Activated CD8-positive, alpha-beta T cell treated with anti-CD3 and anti-CD28 coated beads, Interleukin-2, amount 10 ng/mL, durations not matched to agents 7 days and 5 days (primary cell): ENCODE measurements at places on chromosomes 7 and 10. TPM values are rescaled to one million over a fixed set of nuclear protein-coding genes. Genes with fewer than 3 reads are reported as not detected.

- no peak overlapping the region for H3K27ac ChIP-seq
- peaks cover 42% of the 10 kb centered on the region for H3K27me3 ChIP-seq
- no peak overlapping the region for H3K4me3 ChIP-seq
- no peaks in the 10 kb centered on the region for H3K36me3 ChIP-seq
These were observed 350.8 kb downstream of the KCNMA1 start for GRCh38 chr10:77286531-77287508.

Gene PRR15
- not detected for total RNA-seq

Gene SMO
- not detected for total RNA-seq

DNA sequence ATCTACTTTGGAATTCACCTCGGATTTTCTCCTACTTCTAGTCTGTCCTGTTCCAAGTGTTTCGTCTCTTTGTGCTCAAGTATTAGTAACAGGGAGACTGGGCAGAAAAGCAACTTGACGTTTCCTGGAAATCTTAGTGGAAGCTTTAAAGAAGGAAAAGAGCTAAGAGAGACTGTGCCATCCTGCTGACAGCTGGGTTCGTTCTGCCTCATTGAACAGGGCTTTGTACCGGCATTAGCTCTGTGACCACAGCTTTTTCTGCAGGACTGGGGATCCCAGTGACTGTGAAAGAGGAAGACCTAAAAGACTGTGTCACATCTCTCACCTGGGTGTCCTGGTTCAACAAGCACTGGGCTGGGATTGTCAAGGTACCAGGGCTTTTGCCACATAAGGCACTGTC lies 70.8 kb upstream of the CDCA7L start:
- no peak for DNase-seq
- no peak overlapping the region for H3K27ac ChIP-seq
- peaks cover 7% of the 10 kb centered on the region for H3K27me3 ChIP-seq
- no peaks in the 10 kb centered on the region for H3K4me1 ChIP-seq

GRCh38 chr10:102775935-102776669 lies 32.4 kb downstream of the WBP1L start:
- H3K4me1 ChIP-seq = peaks cover 48% of the 10 kb centered on the region
- H3K36me3 ChIP-seq = peaks cover 21% of the 10 kb centered on the region
- no peak overlapping the region for H3K27ac ChIP-seq
- peak; percentile 33 for DNase-seq

GRCh38 chr10:10564081-10564794 lies 453.4 kb upstream of the CELF2 start:
- no peaks in the 10 kb centered on the region for H3K27me3 ChIP-seq
- no peak overlapping the region for H3K4me3 ChIP-seq
- no peaks in the 10 kb centered on the region for H3K4me1 ChIP-seq
- no peak overlapping the region for H3K27ac ChIP-seq

DNA sequence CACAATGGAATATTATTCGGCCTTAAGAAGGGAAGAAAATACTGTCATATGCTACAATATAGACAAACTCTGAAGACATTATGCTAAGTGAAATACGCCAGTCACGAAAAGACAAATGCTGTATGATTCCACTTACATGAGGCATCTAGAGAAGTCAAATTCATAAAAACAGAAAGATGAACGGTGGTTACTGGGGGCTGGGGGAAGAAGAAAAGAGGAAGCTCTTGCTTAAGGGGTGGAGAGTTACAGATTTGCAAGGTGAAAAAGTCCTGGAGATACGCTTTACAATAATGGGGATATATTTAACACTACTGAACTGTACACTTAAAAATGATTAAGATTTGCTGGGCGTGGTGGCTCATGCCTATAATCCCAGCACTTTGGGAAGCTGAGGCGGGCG lies 49.0 kb downstream of the PSMC2 start:
- no peak overlapping the region for H3K27ac ChIP-seq
- peaks cover 4% of the 10 kb centered on the region for H3K27me3 ChIP-seq
- DNase-seq = no peak

Gene PAOX
- total RNA-seq = 6.5 TPM

- H3K4me1 ChIP-seq = no peaks in the 10 kb centered on the region
- H3K27me3 ChIP-seq = peaks cover 4% of the 10 kb centered on the region
- H3K27ac ChIP-seq = no peak overlapping the region
- H3K4me3 ChIP-seq = no peak overlapping the region
- DNase-seq = no peak
- no peaks in the 10 kb centered on the region for H3K36me3 ChIP-seq
These were observed 174.1 kb upstream of the BET1 start for GRCh38 chr7:94178230-94178629.

DNA sequence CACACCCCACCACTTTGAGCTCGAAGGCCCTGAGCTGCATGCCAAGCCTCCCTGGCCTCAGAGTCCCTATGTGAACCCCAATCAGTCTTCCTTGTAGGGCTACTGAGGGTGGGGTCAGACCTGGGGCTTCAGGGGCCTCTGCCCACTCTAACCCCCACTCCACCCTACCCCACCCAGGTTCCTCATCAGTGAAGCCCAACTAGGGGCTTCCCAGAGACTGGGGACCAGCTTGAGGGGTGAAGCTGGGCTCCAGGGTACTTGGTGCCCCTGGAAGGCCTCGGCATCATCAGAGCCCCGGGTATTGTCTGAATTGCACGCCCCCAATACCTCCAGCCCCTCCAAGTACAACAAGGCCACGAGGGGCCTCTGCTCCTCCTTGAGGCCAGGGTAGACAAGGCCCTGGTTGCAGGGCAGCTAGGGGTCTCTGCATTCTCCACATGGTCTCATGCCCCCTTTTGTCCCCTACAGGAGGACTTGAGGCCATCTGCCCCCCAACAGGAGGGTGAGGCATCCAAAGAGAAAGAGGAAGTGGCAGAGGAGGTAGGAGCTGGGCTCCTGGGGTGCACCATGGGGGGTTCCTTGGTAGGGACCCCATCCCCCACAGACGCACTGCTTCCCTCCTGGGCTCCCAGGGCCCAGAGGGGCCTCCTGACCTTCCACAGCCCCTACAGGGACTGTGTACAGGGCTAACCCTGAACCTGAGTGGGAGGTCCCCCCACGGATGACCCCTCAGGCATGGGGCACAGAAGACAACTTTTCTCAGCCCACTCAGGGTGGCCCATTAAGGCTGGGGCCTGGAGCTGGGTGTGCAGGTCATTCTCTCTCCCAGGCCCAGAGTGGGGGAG lies 4.0 kb downstream of the SNCG start:
- H3K36me3 ChIP-seq = no peaks in the 10 kb centered on the region
- DNase-seq = no peak
- H3K27me3 ChIP-seq = no peaks in the 10 kb centered on the region
- no peak overlapping the region for H3K27ac ChIP-seq
- H3K4me1 ChIP-seq = peaks cover 11% of the 10 kb centered on the region
- H3K4me3 ChIP-seq = no peak overlapping the region

Gene GIMAP8
- 22.3 TPM for total RNA-seq

Gene NFKB2
- 56.6 TPM for total RNA-seq

GRCh38 chr7:155003092-155003375 lies at the start of gene PAXIP1:
TSS of gene PAXIP1 (minus strand) at chr7:155003124. CDS start at chr7:155002929, 195 bp downstream.
- no peak for DNase-seq
- peaks cover 11% of the 10 kb centered on the region for H3K4me1 ChIP-seq
- H3K27ac ChIP-seq = peak within 1 kb of the TSS; percentile 91
- peaks cover 22% of the 10 kb centered on the region for H3K36me3 ChIP-seq
- peak within 1 kb of the TSS; percentile 88 for H3K4me3 ChIP-seq

DNA sequence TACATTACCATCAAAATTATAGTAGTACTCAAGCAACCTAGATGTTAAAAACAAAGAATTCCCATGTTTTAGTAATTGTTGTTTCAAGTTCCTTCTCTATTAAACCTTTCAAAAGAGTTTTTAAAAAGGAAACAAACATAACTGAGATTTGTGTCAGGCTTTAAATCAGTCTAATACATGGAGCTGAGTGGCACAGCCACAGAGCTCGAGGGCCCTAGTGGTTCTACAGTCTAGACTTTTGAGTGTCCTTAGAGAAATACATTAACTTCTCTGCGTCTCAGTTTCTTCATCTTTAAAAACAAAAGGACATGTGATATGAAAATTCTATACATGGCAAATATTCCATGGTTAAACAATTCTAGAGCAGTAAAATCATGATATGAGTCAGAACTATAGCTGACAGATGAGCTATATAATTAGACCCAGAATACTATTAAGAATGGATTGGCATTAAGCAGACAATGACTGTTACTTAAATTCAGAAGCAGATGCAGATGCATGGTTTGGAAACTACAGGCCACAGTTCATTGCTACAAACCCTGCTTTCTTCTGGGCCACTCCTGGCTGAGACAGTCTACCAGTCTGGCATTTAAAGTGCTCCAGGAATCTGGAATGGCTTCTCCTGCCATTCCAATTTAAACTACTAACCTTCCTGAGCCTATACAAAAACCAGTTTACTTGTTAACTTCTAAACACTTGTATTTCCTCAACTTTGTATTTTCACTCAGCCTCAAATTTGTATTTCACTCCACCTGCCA lies 77.4 kb downstream of the EPC1 start:
- H3K36me3 ChIP-seq = peaks cover 62% of the 10 kb centered on the region
- no peak overlapping the region for H3K4me3 ChIP-seq
- H3K27ac ChIP-seq = no peak overlapping the region
- H3K4me1 ChIP-seq = no peaks in the 10 kb centered on the region
- H3K27me3 ChIP-seq = no peaks in the 10 kb centered on the region

DNA sequence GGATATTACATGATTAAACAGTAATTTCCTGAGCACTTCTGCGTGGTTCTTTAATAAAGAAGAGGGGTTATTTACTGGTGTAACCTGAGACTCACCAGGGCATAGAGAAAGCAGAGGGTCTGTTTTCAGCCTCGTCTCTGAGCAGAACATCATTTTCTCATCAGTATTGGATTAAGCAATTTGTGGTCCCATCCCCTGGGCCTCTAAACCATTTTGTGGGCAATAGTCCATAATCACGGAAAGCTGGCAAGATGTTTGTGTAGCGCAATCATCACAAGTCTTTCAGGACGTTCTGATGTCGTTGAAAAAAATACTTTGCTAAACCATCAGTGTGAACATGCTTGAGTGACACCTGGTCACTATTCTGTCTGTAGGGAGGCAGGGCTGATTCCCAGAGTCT lies 37.1 kb upstream of the SEC61G start:
- H3K27ac ChIP-seq = no peak overlapping the region
- no peaks in the 10 kb centered on the region for H3K36me3 ChIP-seq
- H3K4me3 ChIP-seq = no peak overlapping the region
- no peak for DNase-seq
- H3K4me1 ChIP-seq = no peaks in the 10 kb centered on the region

GRCh38 chr7:35691827-35692307 lies 3.1 kb downstream of the HERPUD2 start:
- H3K4me1 ChIP-seq = peaks cover 59% of the 10 kb centered on the region
- peak overlapping the region; percentile 85 for H3K4me3 ChIP-seq
- DNase-seq = peak; percentile 69
- H3K27ac ChIP-seq = peak overlapping the region; percentile 84

DNA sequence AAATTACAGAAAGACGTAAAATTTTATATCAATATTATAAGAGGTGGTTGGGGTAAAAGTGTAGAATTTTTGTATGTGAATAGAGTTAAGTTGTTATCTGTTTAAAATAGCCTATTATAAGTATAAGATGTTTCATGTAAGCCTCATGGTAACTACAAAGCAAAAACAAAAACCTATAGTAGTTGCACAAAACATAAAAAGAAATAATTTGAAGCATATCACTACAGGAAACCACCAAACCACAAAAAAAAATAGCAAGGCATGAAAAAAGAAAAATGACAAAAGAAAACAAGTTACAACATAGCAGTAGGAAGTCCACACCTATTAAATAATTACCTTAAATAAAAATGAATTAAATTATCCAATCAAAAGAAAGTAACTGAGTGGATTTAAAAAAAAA lies 12.4 kb upstream of the GSTK1 start:
- DNase-seq = no peak
- H3K4me1 ChIP-seq = peaks cover 81% of the 10 kb centered on the region
- peak overlapping the region; percentile 74 for H3K27ac ChIP-seq
- no peaks in the 10 kb centered on the region for H3K27me3 ChIP-seq
- H3K4me3 ChIP-seq = peak overlapping the region; percentile 16
- peaks cover 67% of the 10 kb centered on the region for H3K36me3 ChIP-seq

DNA sequence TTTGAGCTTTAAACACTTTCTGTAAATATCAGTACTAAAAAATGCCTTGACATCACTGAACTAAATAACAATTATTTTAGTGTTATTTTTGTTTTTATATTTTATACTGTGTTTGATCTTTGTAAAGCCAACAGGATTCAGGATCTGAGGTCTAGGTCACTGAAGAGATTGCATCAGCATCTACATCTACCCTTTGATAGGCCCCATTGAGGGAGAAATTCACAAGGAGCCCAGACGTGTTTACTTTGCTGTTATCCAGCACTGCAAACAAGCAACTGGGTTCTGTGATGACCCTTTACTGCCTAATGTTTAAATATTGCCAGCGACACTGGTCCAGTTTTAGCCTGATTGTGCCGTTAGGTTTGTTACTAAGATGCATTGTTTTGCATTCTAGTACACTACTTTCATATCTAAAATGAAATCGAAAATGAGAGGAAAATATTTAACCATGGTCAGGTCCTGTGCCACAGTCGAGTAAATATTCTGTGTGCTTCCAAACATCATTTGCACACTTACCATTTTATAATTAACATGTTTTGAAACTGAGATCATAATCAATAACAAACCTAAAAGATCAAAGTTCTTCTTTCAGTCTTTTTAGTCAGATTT lies 48.7 kb downstream of the SP8 start:
- H3K4me3 ChIP-seq = no peak overlapping the region
- H3K27me3 ChIP-seq = no peaks in the 10 kb centered on the region
- no peaks in the 10 kb centered on the region for H3K36me3 ChIP-seq
- DNase-seq = no peak
- no peak overlapping the region for H3K27ac ChIP-seq

- H3K4me3 ChIP-seq = no peak overlapping the region
- DNase-seq = peak; percentile 47
- peaks cover 15% of the 10 kb centered on the region for H3K4me1 ChIP-seq
- peaks cover 29% of the 10 kb centered on the region for H3K36me3 ChIP-seq
- H3K27me3 ChIP-seq = no peaks in the 10 kb centered on the region
These were observed 41.5 kb downstream of the MINPP1 start for GRCh38 chr10:87546210-87546609.

- H3K36me3 ChIP-seq = no peaks in the 10 kb centered on the region
- H3K27me3 ChIP-seq = peaks cover 3% of the 10 kb centered on the region
- no peak for DNase-seq
These were observed 41.3 kb downstream of the TBXAS1 start for GRCh38 chr7:139870380-139870779.

GRCh38 chr10:90966146-90966545 lies 45.3 kb upstream of the ANKRD1 start:
- H3K36me3 ChIP-seq = no peaks in the 10 kb centered on the region
- H3K27ac ChIP-seq = no peak overlapping the region
- H3K4me1 ChIP-seq = no peaks in the 10 kb centered on the region
- H3K4me3 ChIP-seq = no peak overlapping the region
- no peak for DNase-seq

Gene PRKCQ
- total RNA-seq = 60.1 TPM

Gene CYP26A1
- total RNA-seq = not detected

DNA sequence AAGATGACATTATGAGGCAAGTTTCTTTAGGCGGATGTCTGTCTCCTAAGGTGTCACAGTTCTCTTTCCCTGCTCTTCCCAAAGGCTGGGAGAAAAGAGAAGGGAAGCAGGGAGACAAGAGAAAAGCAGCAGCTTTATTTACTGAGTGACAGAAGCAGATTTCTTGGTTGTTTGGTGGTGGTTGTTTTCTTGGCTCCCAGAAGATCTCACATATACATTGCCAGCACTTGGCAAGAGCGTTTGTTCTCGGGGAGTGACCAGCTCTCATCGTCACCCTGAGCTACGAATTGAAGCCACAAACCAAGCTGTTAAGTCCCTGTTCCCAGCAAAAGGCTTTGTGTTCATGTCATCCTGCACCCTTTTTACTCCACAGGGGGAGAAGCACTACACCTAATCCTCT lies 11.4 kb downstream of the CDHR3 start:
- H3K27ac ChIP-seq = no peak overlapping the region
- no peak overlapping the region for H3K4me3 ChIP-seq
- no peaks in the 10 kb centered on the region for H3K36me3 ChIP-seq
- H3K27me3 ChIP-seq = no peaks in the 10 kb centered on the region
- no peaks in the 10 kb centered on the region for H3K4me1 ChIP-seq
